ENCODE measurements at places on chromosomes 4 and X.

DNA sequence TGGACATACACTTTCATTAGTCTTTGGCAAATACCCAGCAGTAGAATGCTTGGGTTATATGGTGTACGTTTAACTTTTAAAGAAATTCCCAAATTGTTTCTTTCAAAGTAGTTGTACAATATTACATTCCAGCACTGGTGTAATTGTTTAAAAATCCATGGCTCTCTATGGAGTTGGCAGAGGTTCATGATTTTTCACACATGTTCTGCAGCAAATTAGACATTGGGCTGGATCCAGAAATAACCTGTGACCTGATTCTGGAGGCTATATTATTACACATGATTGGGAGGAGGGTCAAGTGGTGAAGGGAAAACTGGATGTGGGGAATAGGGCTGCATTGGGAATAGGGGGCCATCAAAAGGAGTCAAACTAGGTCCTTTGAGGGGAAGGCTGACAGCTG lies 41.9 kb downstream of the MAMLD1 start:
- no peak for DNase-seq
- no peak overlapping the region for H3K27ac ChIP-seq
- H3K27me3 ChIP-seq: no peaks in the 10 kb centered on the region
- H3K4me3 ChIP-seq: no peak overlapping the region

GRCh38 chrX:54817220-54817820 lies 9.8 kb downstream of the MAGED2 start:
- no peak for DNase-seq
- H3K27me3 ChIP-seq: no peaks in the 10 kb centered on the region
- H3K4me1 ChIP-seq: no peaks in the 10 kb centered on the region
- no peak overlapping the region for H3K4me3 ChIP-seq
- peaks cover 24% of the 10 kb centered on the region for H3K36me3 ChIP-seq

DNA sequence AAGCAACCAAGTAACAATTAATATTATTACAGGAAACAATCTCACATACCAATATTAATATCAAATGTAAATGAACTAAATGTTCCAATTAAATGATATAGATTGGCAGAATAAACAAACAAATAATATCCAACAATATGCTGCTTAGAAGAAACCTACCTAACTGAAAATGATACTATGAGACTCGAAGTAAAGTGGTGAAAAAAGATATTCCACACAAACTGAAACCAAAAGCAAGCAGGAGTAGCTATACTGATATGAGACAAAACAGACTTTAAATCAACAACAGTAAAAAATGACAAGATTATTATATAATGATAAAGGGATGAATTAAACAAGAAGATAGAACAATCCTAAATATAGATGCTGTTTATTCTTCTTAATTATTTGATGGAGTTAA lies 140.1 kb downstream of the SPANXN4 start:
- H3K4me1 ChIP-seq: no peaks in the 10 kb centered on the region
- DNase-seq: no peak
- no peaks in the 10 kb centered on the region for H3K27me3 ChIP-seq
- H3K36me3 ChIP-seq: no peaks in the 10 kb centered on the region

DNA sequence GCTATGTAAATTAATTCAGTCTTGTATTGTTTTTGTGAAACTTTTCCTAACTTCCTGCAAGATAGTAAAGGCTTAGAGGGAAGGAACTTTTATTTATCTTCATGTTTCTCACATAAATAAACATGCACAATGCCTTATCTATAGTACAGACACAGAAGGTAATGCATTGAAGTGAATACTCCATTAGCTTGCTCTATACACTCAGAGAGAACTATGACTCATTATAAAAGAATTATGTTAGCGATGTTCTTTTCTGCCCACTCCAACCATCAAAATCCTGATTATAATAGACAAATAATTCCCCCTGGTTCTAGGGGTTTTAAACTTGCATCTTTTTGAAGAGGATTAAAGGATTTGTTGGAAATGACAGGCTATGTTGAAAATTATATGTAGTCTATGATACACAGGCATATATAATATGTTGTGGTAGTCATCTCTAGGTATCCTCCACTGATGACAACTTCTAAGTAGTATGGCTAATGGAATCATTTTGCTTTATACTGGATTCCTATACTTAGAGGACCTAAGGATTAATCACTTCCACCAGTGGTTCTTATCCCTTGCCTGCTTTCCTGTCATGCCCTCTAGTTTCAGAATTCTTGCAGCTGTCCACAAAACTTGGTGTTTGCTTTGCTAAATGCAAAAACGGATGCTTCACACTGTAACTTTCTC lies 115.7 kb downstream of the NDST4 start:
- no peak overlapping the region for H3K4me3 ChIP-seq
- no peaks in the 10 kb centered on the region for H3K36me3 ChIP-seq
- H3K4me1 ChIP-seq: no peaks in the 10 kb centered on the region

- H3K27ac ChIP-seq: no peak overlapping the region
- H3K36me3 ChIP-seq: no peaks in the 10 kb centered on the region
- H3K4me3 ChIP-seq: no peak overlapping the region
- no peak for DNase-seq
- H3K27me3 ChIP-seq: peaks cover 2% of the 10 kb centered on the region
- H3K4me1 ChIP-seq: no peaks in the 10 kb centered on the region
These were observed 216.3 kb downstream of the KCTD8 start for GRCh38 chr4:44232262-44232661.

DNA sequence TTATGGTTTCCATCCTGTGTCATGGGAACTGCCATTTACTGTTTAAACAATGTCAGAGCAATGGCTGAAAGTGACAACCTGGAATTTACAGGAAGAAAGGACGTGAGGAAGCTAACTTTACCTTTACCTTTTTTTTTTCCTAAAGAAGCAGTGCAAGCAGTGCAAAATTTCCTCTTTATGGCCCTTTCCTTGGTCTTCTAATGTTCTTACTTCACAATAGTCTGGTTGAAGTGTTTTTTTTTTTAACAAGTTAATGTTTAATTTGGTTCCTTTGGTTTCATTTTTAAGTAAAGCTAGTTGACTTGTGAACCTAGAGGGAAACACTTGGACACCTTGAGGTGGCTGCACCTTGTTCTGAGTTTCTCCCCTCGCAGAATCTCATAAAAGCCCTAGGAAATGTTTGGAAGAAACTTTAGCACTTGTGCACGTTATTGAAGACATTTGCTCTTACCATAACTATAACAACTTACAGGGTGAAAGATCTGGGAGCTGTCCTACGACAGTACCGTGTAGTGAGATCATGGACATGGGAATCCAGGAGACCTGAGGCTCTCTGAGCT lies 1.8 kb downstream of the SGMS2 start:
- no peaks in the 10 kb centered on the region for H3K36me3 ChIP-seq
- H3K4me1 ChIP-seq: no peaks in the 10 kb centered on the region
- DNase-seq: no peak
- peaks cover 59% of the 10 kb centered on the region for H3K27me3 ChIP-seq
- no peak overlapping the region for H3K27ac ChIP-seq

- H3K27ac ChIP-seq: no peak overlapping the region
- no peaks in the 10 kb centered on the region for H3K27me3 ChIP-seq
- H3K4me1 ChIP-seq: peaks cover 2% of the 10 kb centered on the region
- DNase-seq: no peak
These were observed 461.9 kb downstream of the SPRY1 start for GRCh38 chr4:123858465-123858864.

- no peak for DNase-seq
- H3K4me3 ChIP-seq: no peak overlapping the region
- no peaks in the 10 kb centered on the region for H3K27me3 ChIP-seq
These were observed 10.2 kb upstream of the KCNE5 start for GRCh38 chrX:109635146-109635545.

GRCh38 chr4:180532691-180533090 lies 1710.5 kb upstream of the TENM3 start:
- no peak overlapping the region for H3K27ac ChIP-seq
- peaks cover 10% of the 10 kb centered on the region for H3K4me1 ChIP-seq
- H3K27me3 ChIP-seq: no peaks in the 10 kb centered on the region
- no peaks in the 10 kb centered on the region for H3K36me3 ChIP-seq

- no peaks in the 10 kb centered on the region for H3K36me3 ChIP-seq
- no peak overlapping the region for H3K27ac ChIP-seq
- no peaks in the 10 kb centered on the region for H3K27me3 ChIP-seq
- no peak for DNase-seq
These were observed 97.0 kb downstream of the CLDN22 start for GRCh38 chr4:183223053-183223452.

DNA sequence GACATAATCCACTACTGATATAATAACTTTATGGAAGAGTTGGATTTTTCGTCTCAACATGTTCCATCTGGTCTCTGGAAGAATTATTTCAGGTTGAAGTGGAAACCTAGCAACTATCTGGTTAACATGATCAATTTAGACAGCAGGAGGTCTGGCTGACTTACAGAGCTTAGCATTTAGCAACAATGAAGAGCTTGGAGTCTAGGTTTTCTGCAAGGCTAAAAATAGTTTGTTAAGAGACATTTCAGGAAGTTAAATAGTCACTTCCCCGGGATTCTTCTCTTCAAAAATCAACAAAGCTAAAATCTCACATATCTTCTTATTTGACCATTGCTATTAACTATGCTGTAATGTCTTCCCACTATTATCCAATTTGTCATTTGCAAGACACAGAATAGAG lies 418.6 kb upstream of the DIPK2B start:
- H3K27ac ChIP-seq: no peak overlapping the region
- DNase-seq: no peak
- H3K36me3 ChIP-seq: no peaks in the 10 kb centered on the region
- H3K27me3 ChIP-seq: no peaks in the 10 kb centered on the region
- no peak overlapping the region for H3K4me3 ChIP-seq

GRCh38 chrX:16610121-16610621 lies 39.8 kb upstream of the S100G start:
- no peak overlapping the region for H3K4me3 ChIP-seq
- no peaks in the 10 kb centered on the region for H3K27me3 ChIP-seq
- H3K4me1 ChIP-seq: peaks cover 3% of the 10 kb centered on the region
- no peaks in the 10 kb centered on the region for H3K36me3 ChIP-seq
- no peak overlapping the region for H3K27ac ChIP-seq
- no peak for DNase-seq

- H3K36me3 ChIP-seq: no peaks in the 10 kb centered on the region
- H3K27me3 ChIP-seq: no peaks in the 10 kb centered on the region
These were observed 17.7 kb upstream of the STIM2 start for GRCh38 chr4:26842911-26843310.

GRCh38 chrX:1529328-1529727 lies 7.7 kb downstream of the P2RY8 start:
- H3K4me1 ChIP-seq: no peaks in the 10 kb centered on the region
- no peak overlapping the region for H3K27ac ChIP-seq
- H3K36me3 ChIP-seq: no peaks in the 10 kb centered on the region
- no peaks in the 10 kb centered on the region for H3K27me3 ChIP-seq
- no peak for DNase-seq

GRCh38 chr4:36267486-36268268 lies 13.7 kb upstream of the DTHD1 start:
- DNase-seq: no peak
- no peaks in the 10 kb centered on the region for H3K27me3 ChIP-seq
- peaks cover 3% of the 10 kb centered on the region for H3K4me1 ChIP-seq
- no peak overlapping the region for H3K27ac ChIP-seq
- no peaks in the 10 kb centered on the region for H3K36me3 ChIP-seq
- H3K4me3 ChIP-seq: no peak overlapping the region

GRCh38 chrX:136747003-136747986 lies 33.4 kb downstream of the ARHGEF6 start:
- no peak overlapping the region for H3K4me3 ChIP-seq
- no peaks in the 10 kb centered on the region for H3K4me1 ChIP-seq
- DNase-seq: no peak
- H3K27me3 ChIP-seq: no peaks in the 10 kb centered on the region

DNA sequence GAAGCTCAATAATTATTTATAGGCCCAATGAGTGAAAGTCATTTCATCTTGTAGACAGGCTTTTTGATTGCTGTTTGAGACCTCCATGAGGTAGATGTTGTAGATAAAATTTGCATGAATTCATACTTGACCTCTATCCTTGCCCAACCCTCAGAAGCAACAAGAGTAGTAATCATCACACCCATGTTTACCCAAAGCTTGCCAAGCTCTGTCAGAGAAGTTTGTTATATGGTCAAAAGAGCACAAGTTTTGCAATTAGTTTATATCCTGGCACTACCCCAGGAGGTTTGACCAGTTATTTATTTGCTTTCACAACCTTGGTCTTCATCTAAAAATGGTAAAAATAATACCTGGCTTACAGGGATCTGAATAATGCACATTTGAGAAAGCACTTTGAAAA lies 20.7 kb downstream of the ADH7 start:
- no peaks in the 10 kb centered on the region for H3K36me3 ChIP-seq
- DNase-seq: no peak
- no peaks in the 10 kb centered on the region for H3K27me3 ChIP-seq
- no peaks in the 10 kb centered on the region for H3K4me1 ChIP-seq

DNA sequence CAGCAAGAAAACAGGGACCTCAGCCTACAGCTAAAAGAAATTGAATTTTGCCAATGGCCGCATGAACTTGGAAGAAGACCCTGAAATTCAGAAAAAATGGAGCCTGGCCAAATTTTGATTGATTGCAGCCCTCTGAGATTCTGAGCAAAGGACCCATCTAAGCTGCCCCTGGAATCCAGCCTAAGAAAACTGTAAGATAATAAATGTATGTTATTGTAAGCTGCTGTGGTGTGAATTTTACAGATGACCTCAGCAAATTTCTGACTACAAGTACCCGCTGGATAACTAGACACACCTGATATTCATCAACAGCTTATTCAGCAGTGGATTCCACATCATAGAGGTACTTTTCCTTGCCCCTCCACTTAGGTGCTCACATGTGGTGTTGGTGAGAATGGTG lies 119.5 kb upstream of the EPHA5 start:
- H3K36me3 ChIP-seq: no peaks in the 10 kb centered on the region
- no peaks in the 10 kb centered on the region for H3K27me3 ChIP-seq
- DNase-seq: no peak
- no peak overlapping the region for H3K27ac ChIP-seq

- no peak overlapping the region for H3K4me3 ChIP-seq
- no peaks in the 10 kb centered on the region for H3K36me3 ChIP-seq
- H3K4me1 ChIP-seq: no peaks in the 10 kb centered on the region
- no peaks in the 10 kb centered on the region for H3K27me3 ChIP-seq
- no peak overlapping the region for H3K27ac ChIP-seq
These were observed 38.2 kb upstream of the NAA11 start for GRCh38 chr4:79364061-79364460.

DNA sequence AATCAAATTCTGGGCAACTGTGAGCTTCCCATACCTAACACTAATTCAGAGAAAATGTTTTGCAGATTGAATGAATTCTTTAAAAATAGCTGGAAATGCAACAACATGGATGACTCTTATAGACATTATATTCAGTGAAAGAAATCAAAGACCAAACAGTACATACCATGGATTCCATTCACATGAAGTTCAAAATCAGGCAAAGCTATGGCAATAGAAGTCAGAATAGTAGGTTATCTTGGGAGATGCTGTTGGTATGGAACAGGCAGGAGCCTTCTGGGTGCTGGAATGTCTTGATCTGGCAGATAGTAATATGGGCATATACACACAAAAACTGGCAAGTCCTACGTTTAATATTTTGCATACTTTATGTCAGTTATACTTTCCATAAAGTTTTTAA lies 25.5 kb upstream of the CBLL2 start:
- DNase-seq: no peak
- no peak overlapping the region for H3K27ac ChIP-seq
- H3K4me3 ChIP-seq: no peak overlapping the region
- H3K36me3 ChIP-seq: no peaks in the 10 kb centered on the region
- no peaks in the 10 kb centered on the region for H3K4me1 ChIP-seq

- DNase-seq: no peak
- H3K4me1 ChIP-seq: no peaks in the 10 kb centered on the region
- no peak overlapping the region for H3K4me3 ChIP-seq
- no peak overlapping the region for H3K27ac ChIP-seq
- no peaks in the 10 kb centered on the region for H3K27me3 ChIP-seq
- no peaks in the 10 kb centered on the region for H3K36me3 ChIP-seq
These were observed 91.0 kb downstream of the MGST2 start for GRCh38 chr4:139756391-139757180.

GRCh38 chr4:155322782-155323181 lies 54.0 kb downstream of the MAP9 start:
- H3K4me1 ChIP-seq: no peaks in the 10 kb centered on the region
- H3K4me3 ChIP-seq: no peak overlapping the region
- H3K27ac ChIP-seq: no peak overlapping the region
- no peaks in the 10 kb centered on the region for H3K27me3 ChIP-seq
- H3K36me3 ChIP-seq: no peaks in the 10 kb centered on the region
- DNase-seq: no peak
